ENCODE measurements at places on chromosomes 1 and 21. TPM values are rescaled to one million over a fixed set of nuclear protein-coding genes. Genes with fewer than 3 reads are reported as not detected.

The AMY1A gene
- not detected for total RNA-seq

The PALMD gene
- 5.4 TPM for total RNA-seq

The AIRE gene
- total RNA-seq, result not detected

The CFHR5 gene
- not detected for total RNA-seq

The SPATA1 gene
- not detected for total RNA-seq

The HCRTR1 gene
- not detected for total RNA-seq

The HAPLN2 gene
- total RNA-seq, result not detected

The RGS13 gene
- not detected for total RNA-seq

The DENND2C gene
- total RNA-seq, result 6.2 TPM

The CFHR1 gene
- total RNA-seq, result not detected

The BSND gene
- not detected for total RNA-seq

The ASPM gene
- total RNA-seq, result 27.5 TPM

The ALX3 gene
- total RNA-seq, result not detected

The NT5C1A gene
- not detected for total RNA-seq

The RIMS3 gene
- total RNA-seq, result 3.6 TPM

The XCL1 gene
- not detected for total RNA-seq

The PPOX gene
- total RNA-seq, result 8.4 TPM

The LRRC8C gene
- total RNA-seq, result 29.9 TPM

The INTS3 gene
- total RNA-seq, result 18.7 TPM

The CNR2 gene
- total RNA-seq, result not detected

The SLAMF1 gene
- total RNA-seq, result not detected

The XCL2 gene
- not detected for total RNA-seq

The NPHS2 gene
- not detected for total RNA-seq

The MYBPHL gene
- total RNA-seq, result not detected

The THAP3 gene
- 13.7 TPM for total RNA-seq

The ATP1A4 gene
- total RNA-seq, result not detected

The C1orf167 gene
- total RNA-seq, result not detected

The DNALI1 gene
- total RNA-seq, result 0.23 TPM

The KCNA3 gene
- total RNA-seq, result not detected

The PARS2 gene
- total RNA-seq, result 4.3 TPM

The TIE1 gene
- not detected for total RNA-seq

The DNAI4 gene
- total RNA-seq, result 1.6 TPM

The C8B gene
- total RNA-seq, result not detected

The CFHR3 gene
- total RNA-seq, result not detected

The CRP gene
- not detected for total RNA-seq

The KRTAP21-2 gene
- total RNA-seq, result not detected

The IVL gene
- total RNA-seq, result 10.2 TPM

The PTGS2 gene
- total RNA-seq, result 43.9 TPM

The PADI1 gene
- total RNA-seq, result 0.39 TPM

The CORT gene
- not detected for total RNA-seq

The EPS8L3 gene
- total RNA-seq, result not detected

The CACNA1S gene
- total RNA-seq, result not detected

The RXFP4 gene
- not detected for total RNA-seq

The CCDC185 gene
- total RNA-seq, result not detected

The SSU72 gene
- total RNA-seq, result 156 TPM

The IBA57 gene
- total RNA-seq, result 6.1 TPM

The DENND2D gene
- total RNA-seq, result 22.7 TPM

The TTLL10 gene
- not detected for total RNA-seq

The HHIPL2 gene
- 0.08 TPM for total RNA-seq

The TOMM20 gene
- total RNA-seq, result 98.8 TPM

The RPL11 gene
- total RNA-seq, result 1,241 TPM

The COL6A2 gene
- total RNA-seq, result 5.5 TPM

The NMNAT2 gene
- total RNA-seq, result 0.39 TPM

The RORC gene
- total RNA-seq, result 0.16 TPM

The SPRR3 gene
- total RNA-seq, result 0.70 TPM
